ENCODE measurements at places on chromosomes 6 and 20. TPM values are rescaled to one million over a fixed set of nuclear protein-coding genes. Genes with fewer than 3 reads are reported as not detected.
A peak's percentile ranks its signal among the peaks of the same experiment; 100 is the strongest.

The SEMG1 gene
- total RNA-seq = not detected

GRCh38 chr6:104711371-104711770 is 148.3 kb downstream of the HACE1 start:
- H3K27ac ChIP-seq = no peak overlapping the region
- DNase-seq = no peak
- no peaks in the 10 kb centered on the region for H3K36me3 ChIP-seq
- H3K27me3 ChIP-seq = no peaks in the 10 kb centered on the region
- no peak overlapping the region for H3K4me3 ChIP-seq

DNA sequence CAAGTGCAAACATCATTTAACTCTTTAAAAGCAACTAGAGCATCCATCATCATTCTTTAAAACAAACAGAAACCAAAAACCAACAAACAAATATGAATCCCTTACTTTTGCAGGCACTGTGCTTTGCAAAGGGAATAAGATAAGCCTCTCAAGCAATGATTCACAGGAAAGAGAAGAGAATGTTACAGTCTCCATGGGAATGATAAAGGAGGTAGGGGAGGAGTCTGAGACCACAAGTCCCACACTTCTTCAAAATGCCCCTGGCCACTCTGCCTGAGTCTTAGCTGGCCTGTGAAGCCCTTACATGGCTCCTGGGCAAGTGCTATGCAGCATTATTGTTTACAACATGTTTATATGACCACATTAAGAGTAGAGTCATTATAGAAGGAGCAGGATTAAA is 257.7 kb upstream of the MARCKS start:
- no peaks in the 10 kb centered on the region for H3K4me1 ChIP-seq
- no peak overlapping the region for H3K4me3 ChIP-seq
- DNase-seq = no peak
- H3K27me3 ChIP-seq = no peaks in the 10 kb centered on the region
- H3K27ac ChIP-seq = no peak overlapping the region

GRCh38 chr20:2709205-2709981 is 16.8 kb downstream of the EBF4 start:
- H3K36me3 ChIP-seq = no peaks in the 10 kb centered on the region
- DNase-seq = no peak
- H3K27ac ChIP-seq = no peak overlapping the region
- no peak overlapping the region for H3K4me3 ChIP-seq

DNA sequence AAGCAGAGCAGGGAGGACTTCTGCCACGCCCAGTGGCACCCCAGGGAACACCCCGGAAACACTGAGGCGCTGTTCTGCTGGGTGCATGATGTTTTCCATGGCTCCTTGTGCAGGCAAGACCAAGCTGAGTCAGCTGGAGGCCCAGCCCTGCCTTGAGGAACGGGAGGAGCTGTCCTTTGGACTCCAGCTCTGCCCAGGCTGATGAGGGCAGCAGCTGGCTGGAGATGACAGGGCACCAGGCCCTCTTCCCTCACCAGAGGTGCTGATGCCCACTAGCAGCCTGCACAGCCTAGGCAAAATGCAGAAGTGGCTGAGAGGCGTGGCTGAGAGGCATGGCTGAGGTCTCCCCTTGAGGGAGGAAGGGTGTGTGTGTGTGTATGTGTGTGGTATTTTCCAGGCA is 2.4 kb downstream of the C6orf132 start:
- no peaks in the 10 kb centered on the region for H3K27me3 ChIP-seq
- no peaks in the 10 kb centered on the region for H3K36me3 ChIP-seq
- no peak for DNase-seq
- no peaks in the 10 kb centered on the region for H3K4me1 ChIP-seq

The IL17F gene
- total RNA-seq = not detected

DNA sequence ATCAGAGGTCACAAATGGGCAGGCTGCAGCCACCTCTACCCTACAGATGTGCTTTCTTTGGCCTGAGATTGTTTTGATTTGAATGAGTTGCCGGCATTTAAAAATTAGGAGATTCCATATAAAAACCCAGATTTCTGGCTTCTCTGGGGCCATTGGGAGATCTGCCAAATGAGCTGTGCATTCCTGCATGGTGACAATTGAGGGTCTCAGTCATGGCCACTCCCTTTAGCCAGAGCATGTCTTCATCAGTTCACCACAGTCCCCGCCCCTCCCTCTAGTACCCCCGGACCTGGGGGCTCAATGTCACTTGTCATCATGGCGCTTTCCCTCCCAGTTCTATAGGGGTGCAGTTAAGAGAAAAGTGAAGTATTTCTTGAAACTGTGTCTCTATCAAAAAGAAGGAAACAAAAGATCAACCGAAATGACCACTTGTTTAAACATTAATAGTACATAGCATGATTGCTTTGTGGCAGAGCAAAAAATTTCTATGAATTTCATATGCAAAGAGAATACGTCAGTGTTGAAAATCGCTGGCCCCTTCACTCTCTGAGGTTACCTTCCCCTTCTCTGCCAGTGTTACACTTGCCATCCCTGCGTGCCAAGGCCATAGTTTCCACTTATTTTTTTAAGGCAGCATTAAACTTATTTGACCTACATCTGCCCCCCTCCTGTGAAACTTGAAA is 21.1 kb downstream of the EYA2 start:
- no peak overlapping the region for H3K27ac ChIP-seq
- H3K4me3 ChIP-seq = no peak overlapping the region
- DNase-seq = no peak
- no peaks in the 10 kb centered on the region for H3K27me3 ChIP-seq
- no peaks in the 10 kb centered on the region for H3K4me1 ChIP-seq

- H3K4me1 ChIP-seq = peaks cover 21% of the 10 kb centered on the region
- no peak overlapping the region for H3K4me3 ChIP-seq
- no peak for DNase-seq
- H3K27ac ChIP-seq = no peak overlapping the region
- H3K27me3 ChIP-seq = no peaks in the 10 kb centered on the region
These were observed 164.8 kb downstream of the SOBP start for GRCh38 chr6:107654764-107655163.

- H3K4me3 ChIP-seq = peak overlapping the region; percentile 63
- H3K27ac ChIP-seq = peak overlapping the region; percentile 85
- peaks cover 38% of the 10 kb centered on the region for H3K4me1 ChIP-seq
- no peaks in the 10 kb centered on the region for H3K36me3 ChIP-seq
These were observed 1.9 kb downstream of the MAPK14 start for GRCh38 chr6:36029464-36029863.

GRCh38 chr20:58545565-58546415 is 30.6 kb upstream of the APCDD1L start:
- H3K36me3 ChIP-seq = no peaks in the 10 kb centered on the region
- no peaks in the 10 kb centered on the region for H3K27me3 ChIP-seq
- no peak overlapping the region for H3K4me3 ChIP-seq
- H3K4me1 ChIP-seq = no peaks in the 10 kb centered on the region
- H3K27ac ChIP-seq = no peak overlapping the region

DNA sequence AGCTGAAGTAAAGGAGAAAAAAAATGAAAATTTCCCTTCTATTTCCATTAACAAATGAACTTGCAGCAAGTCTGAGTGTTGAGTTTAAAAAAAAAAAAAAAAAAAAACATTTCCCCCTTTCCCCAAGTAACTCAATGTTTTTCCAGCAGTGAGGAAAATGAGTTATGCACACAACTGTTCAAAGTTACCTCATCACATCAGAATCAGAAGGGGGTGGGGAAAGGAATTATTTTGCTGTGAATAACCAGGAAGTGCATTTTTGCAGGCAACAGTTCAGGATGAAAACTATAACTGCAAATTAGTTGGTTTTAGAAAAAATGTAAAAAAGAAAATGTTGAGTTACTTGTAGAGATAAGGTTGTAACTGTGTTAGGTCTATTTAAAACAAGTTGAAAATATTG is 568.9 kb upstream of the CITED2 start:
- H3K4me1 ChIP-seq = no peaks in the 10 kb centered on the region
- H3K27ac ChIP-seq = no peak overlapping the region
- no peak for DNase-seq
- H3K4me3 ChIP-seq = no peak overlapping the region
- no peaks in the 10 kb centered on the region for H3K36me3 ChIP-seq

- no peak overlapping the region for H3K27ac ChIP-seq
- H3K4me1 ChIP-seq = no peaks in the 10 kb centered on the region
- no peaks in the 10 kb centered on the region for H3K36me3 ChIP-seq
- no peak overlapping the region for H3K4me3 ChIP-seq
- H3K27me3 ChIP-seq = no peaks in the 10 kb centered on the region
These were observed 108.3 kb upstream of the AKAP12 start for GRCh38 chr6:151131324-151132007.

- DNase-seq = no peak
- H3K4me1 ChIP-seq = no peaks in the 10 kb centered on the region
- H3K36me3 ChIP-seq = no peaks in the 10 kb centered on the region
- H3K4me3 ChIP-seq = no peak overlapping the region
These were observed 93.2 kb downstream of the TBX18 start for GRCh38 chr6:84671183-84671582.

- no peak for DNase-seq
- H3K27ac ChIP-seq = no peak overlapping the region
- no peaks in the 10 kb centered on the region for H3K27me3 ChIP-seq
- no peaks in the 10 kb centered on the region for H3K4me1 ChIP-seq
These were observed 14.8 kb downstream of the PGK2 start for GRCh38 chr6:49772285-49772684.

The SPTLC3 gene
- 0.73 TPM for total RNA-seq

The PAK1IP1 gene
- 16.9 TPM for total RNA-seq

DNA sequence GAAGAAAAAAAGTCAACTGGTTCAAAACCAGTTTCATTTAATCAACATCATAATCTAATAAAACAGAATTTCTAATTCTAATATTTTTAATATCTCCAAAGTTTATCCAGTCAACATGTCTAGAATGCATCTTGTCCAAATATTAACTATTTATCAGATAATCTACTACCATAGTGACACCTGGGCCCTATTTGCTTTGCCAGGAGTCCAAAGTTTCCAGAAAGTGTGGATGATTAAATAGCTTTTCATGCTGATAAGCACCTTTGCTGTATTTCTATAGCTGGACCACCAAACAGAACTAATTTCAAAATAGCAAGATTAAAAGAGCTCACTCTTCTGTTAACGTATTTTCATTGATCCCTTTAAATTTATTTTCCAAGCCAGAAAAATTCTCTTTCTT is 12.3 kb upstream of the TAAR1 start:
- H3K4me3 ChIP-seq = no peak overlapping the region
- DNase-seq = no peak
- no peaks in the 10 kb centered on the region for H3K36me3 ChIP-seq
- no peak overlapping the region for H3K27ac ChIP-seq
- H3K4me1 ChIP-seq = no peaks in the 10 kb centered on the region

GRCh38 chr6:32844839-32845383 is 1.1 kb upstream of the PSMB8 start:
- H3K4me1 ChIP-seq = peaks cover 72% of the 10 kb centered on the region
- DNase-seq = peak; percentile 54
- H3K27ac ChIP-seq = peak overlapping the region; percentile 97
- H3K4me3 ChIP-seq = peak overlapping the region; percentile 97

The NR2E1 gene
- total RNA-seq = not detected

DNA sequence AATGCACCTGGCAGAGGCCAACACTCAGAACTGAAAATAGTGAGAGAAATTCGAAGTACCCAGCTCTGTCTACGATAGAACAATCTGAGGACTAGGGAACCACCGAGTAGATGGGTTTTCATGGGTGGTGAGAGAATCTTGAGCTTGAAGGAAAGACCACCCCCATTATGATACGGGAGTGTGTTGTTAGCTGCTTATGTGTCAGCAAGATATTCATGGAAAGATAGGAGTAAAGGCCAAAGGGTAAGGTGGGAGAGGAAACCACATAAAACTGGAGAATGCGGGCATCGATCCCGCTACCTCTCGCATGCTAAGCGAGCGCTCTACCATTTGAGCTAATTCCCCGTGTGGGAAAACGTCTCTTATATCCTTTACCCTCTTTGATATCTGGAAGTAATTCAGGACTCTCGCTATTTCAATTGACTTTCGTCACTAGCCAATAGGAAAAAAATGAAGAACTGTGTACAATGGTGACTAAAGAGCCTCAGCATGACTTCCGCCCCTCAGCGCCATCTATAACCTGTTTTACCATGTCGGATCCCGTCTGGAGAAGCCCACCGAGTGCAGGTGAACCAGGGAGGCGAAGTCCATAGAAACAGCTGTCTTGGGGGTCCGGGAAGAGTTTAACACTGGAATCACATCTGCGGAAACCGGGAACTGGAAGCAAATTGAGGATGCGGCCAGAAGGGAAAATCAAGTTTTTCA is 25.0 kb upstream of the ABT1 start:
- peaks cover 3% of the 10 kb centered on the region for H3K4me1 ChIP-seq
- no peaks in the 10 kb centered on the region for H3K36me3 ChIP-seq
- H3K27ac ChIP-seq = peak overlapping the region; percentile 4
- H3K4me3 ChIP-seq = peak overlapping the region; percentile 57

- no peaks in the 10 kb centered on the region for H3K4me1 ChIP-seq
- H3K36me3 ChIP-seq = peaks cover 11% of the 10 kb centered on the region
- H3K4me3 ChIP-seq = no peak overlapping the region
These were observed 40.4 kb upstream of the SYNJ2 start for GRCh38 chr6:157941101-157941863.

The FNDC11 gene
- 0.32 TPM for total RNA-seq

DNA sequence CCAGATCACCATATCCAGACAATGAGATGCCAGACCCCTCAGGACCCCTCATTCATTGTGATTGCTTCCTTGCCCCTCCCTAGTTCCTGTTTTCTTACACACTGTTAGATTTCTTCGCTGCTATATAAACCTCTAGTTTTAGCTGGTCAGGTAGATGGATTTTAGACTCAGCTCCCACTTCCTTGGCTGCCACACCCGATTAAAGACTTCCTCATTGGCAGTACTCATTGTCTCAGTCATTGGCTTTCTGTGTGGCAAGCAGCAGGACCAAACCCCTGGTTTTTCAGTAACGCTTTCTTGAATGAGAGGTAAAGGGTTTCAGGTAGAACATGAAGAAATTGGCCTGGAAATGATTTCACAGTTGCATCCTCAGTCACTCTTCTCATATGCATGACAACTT is 47.9 kb downstream of the QRSL1 start:
- H3K4me1 ChIP-seq = no peaks in the 10 kb centered on the region
- DNase-seq = no peak
- no peaks in the 10 kb centered on the region for H3K27me3 ChIP-seq
- H3K27ac ChIP-seq = no peak overlapping the region

The TAF4 gene
- 23.7 TPM for total RNA-seq

The FOXC1 gene
- total RNA-seq = not detected

DNA sequence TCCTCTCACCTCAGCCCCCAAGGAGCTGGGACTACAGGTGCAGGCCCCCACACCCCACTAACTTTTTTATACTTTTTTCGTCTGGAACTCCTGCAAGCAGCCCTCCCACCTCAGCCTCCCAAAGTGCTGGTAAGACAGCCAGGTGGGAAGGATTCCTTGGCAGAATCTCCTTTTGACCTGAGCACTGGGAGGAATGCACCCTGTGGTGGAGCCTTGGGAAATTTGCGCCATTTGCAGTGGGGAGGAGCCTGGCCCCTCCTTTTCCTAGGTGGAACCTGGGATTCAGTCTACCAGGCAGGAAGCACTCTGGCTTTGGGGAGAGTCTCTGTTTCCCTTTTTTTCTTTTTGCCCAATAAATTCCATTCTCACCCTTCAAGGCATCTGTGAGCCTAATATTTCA is 2.3 kb upstream of the RNGTT start:
- no peaks in the 10 kb centered on the region for H3K36me3 ChIP-seq
- H3K4me1 ChIP-seq = peaks cover 18% of the 10 kb centered on the region
- no peak overlapping the region for H3K27ac ChIP-seq
- no peaks in the 10 kb centered on the region for H3K27me3 ChIP-seq
- no peak overlapping the region for H3K4me3 ChIP-seq

GRCh38 chr6:168349718-168350210 is 30.2 kb upstream of the DACT2 start:
- H3K4me1 ChIP-seq = no peaks in the 10 kb centered on the region
- H3K27ac ChIP-seq = no peak overlapping the region
- no peak overlapping the region for H3K4me3 ChIP-seq
- H3K36me3 ChIP-seq = no peaks in the 10 kb centered on the region
- DNase-seq = no peak
- H3K27me3 ChIP-seq = no peaks in the 10 kb centered on the region

GRCh38 chr6:42257063-42257462 is 39.4 kb upstream of the MRPS10 start:
- H3K4me3 ChIP-seq = no peak overlapping the region
- DNase-seq = no peak
- H3K27ac ChIP-seq = no peak overlapping the region

The KCNS1 gene
- total RNA-seq = not detected

All from naive thymus-derived CD4-positive, alpha-beta T cell (primary cell).